NT2/D1 (cell line): ENCODE measurements at places on chromosomes 2 and 18.

GRCh38 chr2:199273042-199273511 lies 184.7 kb downstream of the SATB2 start:
- DNase-seq, result no peak

DNA sequence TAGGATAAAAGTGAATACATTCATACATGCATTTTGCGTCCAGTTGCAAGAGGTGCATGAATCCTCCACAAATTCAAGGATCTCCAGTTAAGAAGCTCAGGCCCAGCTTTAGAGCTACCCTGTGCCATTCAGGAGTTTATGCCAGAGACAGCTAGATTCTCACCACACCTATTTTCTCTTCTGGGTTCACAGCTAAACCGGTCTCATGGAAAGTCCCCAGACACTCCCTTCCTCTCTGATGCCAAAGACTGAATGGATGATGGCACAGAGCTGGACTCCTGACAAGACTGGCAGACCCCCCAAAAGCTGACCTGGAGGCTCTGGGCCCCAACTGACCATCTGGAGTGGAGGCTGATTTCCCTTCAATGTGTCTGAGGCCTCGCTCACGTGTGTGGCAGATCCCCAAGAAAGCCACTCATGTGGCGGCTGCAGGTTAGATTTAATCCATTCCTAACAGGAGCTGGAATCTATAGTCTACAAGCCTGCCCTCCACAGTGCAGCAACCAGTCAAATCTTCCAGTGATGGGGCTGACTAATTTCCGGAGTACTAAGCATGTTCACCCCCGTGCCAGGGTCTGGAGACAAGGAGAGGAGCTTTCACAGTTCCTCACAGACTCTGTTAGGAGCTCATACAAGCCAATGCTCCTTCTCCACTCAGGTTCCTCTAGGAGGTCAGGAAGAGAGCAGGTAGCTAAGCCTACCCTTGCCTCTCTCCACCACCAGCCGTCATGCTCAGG lies 257.1 kb downstream of the BCL11A start:
- no peak for DNase-seq

- DNase-seq, result no peak
Measured at GRCh38 chr2:143463719-143464118, 334.5 kb downstream of the ARHGAP15 start.

DNA sequence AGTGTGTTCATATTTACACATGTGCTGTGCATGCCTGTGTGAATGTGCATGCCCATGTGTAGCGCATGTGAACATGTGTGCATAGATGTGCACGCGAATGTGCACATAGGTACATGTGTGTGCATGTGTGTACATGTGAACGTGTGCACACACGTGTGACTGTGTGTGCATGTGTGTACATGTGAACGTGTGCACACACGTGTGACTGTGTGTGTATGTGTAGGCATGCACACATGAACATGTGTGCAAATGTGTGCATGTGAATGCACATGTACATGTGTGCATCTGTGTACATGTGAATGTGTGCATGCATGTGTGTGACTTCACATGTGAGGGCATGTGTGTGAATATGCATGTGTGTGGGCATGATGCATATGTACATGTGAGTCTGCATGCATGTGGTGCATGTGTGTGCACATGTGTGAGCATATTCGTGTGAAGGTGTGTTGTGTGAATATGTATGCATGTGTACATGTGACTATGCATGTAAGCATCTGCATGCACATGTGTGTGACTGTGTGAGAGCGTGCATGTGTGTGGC lies 122.4 kb downstream of the PTGR3 start:
- no peak for DNase-seq

DNA sequence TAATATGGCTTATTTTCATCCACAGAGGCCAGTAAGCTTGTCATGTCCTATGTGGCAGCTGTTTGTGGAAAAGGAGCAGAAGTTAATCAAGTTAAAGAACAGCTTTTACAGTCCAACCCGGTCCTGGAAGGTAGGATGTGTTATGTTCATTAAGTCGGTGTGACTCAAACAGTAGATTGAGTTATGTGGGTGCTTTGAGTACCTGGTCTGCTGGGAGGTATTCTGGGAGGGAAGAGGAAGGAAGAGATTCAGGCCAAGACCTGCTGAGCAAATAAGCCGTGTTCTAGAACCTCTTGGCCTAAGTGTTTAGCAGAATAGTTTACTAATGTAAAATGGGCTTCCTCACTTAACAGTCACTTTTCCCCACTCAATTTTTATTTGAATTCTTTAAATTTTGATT lies 96.2 kb downstream of the MYO1B start:
- DNase-seq, result no peak

- DNase-seq, result no peak
Measured at GRCh38 chr2:15331787-15332186, 229.3 kb downstream of the NBAS start.

- DNase-seq, result no peak
Measured at GRCh38 chr2:42060718-42061619, 13.1 kb downstream of the PKDCC start.

- DNase-seq, result no peak
Measured at GRCh38 chr2:19607400-19607799, 249.0 kb upstream of the OSR1 start.

DNA sequence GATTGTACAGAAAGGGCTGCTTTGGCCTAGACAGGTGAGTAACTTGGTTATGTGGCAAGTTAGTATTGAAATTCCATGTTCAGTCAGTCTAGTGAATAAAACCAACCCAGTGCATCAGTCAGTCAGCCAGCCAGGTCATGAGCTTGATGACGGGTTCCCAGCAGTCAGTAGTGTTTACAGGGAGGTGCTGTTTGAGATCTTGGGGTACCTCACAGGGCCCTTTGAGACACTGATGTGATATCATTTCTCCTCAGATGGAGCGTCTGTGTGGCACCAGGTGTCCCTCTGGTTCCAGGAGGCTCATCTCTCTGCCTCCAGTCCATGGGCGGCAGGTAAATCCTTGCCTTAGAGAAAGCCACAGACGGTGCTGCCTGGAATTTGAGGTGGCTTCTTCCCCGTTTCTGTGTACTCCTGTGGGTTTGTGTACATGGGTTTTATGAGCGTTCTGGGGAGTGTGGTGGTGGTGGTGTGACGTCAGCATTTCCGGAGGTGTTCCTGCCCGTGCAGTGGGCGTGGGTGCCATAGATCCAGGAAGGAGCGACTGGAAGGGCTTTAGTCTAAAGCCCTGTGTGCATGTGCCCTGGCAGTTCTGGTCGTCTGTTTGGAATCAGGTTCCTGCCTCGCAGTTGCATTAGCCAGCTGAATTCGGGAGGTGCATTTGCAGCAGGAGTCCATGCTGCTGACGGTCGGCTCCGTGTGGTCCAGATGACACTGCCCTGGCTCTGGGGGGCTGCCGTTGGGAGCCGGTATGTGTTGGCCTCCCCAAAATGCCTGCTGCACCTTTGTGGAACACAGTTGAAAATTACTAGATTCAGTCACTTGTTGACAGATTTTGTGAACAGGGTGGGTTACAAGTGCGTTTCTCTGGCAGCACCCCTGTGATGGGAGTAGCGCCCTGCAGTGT lies 2.1 kb downstream of the CTDP1 start:
- DNase-seq, result no peak

DNA sequence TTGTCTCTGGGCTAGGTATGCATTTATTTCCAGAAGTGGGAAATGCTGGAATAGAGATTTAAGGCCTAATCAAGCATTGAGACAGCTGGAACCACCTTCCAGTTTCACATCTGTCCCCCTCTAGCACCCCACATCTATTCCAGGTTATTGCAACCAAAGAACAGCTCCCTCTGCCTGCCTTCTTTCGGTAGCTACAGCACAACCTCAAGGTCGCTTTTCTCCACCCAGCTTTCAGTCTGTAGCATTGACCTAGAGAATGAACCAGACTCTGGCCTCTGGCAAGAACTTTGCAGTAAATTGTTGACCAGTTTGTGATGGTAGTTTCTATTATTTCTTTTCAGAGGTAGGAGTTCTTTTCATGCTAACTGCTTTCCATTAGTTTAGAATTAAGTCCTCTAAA lies 484.2 kb downstream of the DLGAP1 start:
- no peak for DNase-seq

DNA sequence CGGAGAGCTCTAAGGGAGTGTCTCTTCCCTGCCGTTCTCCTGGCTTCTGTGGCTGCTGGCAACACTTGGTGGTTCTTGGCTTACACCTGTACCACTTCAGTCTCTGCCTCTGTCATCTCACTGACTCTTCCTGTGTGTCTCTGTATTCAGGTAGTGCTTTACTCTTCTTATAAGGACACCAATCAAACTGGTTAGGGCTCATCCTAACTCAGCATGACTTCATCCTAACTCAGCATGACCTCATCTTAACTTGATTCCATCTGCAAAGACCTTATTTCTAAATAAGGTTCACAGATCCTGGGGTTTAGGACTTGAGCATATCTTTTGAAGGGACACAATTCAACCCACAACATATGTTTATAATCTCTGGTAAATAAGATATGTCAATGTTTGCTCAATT lies 51.6 kb upstream of the DSEL start:
- DNase-seq, result no peak

GRCh38 chr2:200223205-200223784 lies 83.2 kb upstream of the SPATS2L start:
- DNase-seq, result no peak

- no peak for DNase-seq
Measured at GRCh38 chr2:231190531-231191197, 7.8 kb upstream of the ARMC9 start.

DNA sequence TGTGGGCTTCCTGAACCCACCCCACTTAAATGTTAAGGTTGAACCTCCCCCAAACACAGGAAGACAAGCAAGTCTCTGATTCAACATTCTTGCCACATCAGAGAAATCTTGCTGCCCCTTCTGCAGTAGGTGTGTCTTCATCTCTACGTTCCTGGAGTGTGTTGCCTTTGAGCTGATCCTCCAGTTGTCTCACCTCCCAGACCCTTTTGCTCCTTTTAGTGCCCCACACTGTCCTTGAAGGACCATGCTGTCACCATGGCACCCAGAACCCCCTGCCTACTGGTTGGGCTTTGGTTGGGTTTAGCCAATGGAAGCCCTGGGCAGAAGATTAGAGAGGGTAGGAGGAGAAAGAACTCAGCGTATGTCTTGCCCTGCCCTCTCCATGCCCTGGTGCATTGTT lies 10.7 kb downstream of the CAB39 start:
- no peak for DNase-seq

- DNase-seq, result no peak
Measured at GRCh38 chr2:239264492-239264837, 136.4 kb downstream of the HDAC4 start.

DNA sequence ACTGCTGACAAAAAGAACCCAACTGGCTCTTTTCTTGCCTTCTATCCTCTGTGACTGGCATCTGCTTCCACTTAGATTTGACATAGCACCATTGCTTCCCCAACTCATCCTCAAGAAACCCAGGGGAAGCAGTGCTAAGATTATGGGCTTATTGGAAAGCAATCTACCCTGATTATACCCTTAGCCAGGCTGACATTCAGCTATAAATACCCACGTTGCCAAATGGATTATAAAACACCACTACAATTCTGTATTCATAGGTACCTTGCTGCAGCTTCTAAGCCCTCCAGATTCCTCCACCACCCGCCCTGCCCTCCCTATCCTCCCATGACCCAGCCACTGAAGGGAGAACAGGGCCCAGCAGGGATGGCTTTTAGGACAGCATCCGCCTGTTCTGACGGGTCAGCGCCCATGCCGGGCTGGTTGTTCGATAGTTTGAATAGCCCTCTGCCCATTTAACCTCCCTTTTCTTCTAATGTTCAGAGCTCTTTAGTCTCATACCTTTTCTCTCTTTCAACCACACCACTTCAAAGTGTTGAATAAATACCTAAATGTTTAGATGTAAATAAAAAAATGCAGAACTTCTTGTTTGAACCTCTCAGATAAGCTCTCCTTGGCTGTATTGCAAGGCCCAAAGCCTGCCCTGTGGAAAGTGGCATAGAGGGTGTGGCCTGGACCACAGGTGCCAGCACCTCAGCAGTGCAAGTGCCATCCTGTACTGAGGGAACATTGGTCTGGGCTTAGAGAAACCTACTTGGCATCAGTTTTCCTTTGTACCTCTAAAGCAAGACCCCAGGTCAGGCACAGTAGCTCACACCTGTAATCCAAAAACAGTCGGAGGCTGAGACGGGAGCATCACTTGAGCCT lies 86.6 kb upstream of the RGPD5 start:
- DNase-seq, result no peak

- DNase-seq, result no peak
Measured at GRCh38 chr2:234133004-234133403, 82.5 kb downstream of the SPP2 start.

GRCh38 chr2:32671885-32672533 lies 44.2 kb downstream of the TTC27 start:
- DNase-seq, result no peak

- no peak for DNase-seq
Measured at GRCh38 chr2:109529532-109530449, 84.0 kb downstream of the SEPTIN10 start.

DNA sequence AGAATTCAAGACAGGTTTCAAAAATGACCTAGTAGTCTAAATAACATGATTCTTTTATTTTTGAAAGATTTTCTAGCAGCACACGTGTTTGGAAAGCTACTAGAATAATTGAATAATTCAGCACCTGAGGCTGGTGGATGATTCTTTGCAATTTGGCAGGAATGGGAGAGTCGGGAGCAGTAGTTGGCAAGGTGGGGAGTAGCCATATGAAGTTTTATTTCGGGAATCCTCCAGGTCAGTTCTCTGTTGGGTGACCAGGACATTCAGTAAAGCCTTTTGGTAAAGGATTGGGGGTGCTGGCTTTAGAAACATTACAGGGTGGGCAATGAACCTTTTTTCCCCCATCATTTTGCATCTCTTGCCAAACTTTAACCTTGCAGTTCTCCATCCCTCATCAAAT lies 75.0 kb upstream of the LYPD6B start:
- DNase-seq, result no peak

DNA sequence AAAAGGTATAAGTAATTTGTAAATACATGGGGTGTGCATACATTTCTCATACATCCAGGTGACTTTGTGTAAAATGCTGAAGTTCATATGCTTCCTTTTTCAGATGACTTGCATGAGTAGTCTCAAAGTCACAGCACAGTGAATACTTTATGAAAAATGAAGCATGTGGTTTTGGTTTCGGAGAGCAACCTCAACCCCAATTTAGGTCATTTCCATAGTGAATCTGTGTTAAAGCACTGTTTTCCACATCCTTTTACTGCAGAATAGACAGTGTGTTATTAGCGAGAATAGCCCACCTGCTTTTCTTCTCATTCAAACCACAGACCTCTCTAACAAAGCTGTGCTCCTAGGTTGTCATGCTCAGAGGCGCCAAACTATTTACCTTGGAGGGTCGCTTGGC lies 204.4 kb upstream of the RASGRP3 start:
- no peak for DNase-seq

- no peak for DNase-seq
Measured at GRCh38 chr2:64737547-64737946, 83.8 kb upstream of the SERTAD2 start.

DNA sequence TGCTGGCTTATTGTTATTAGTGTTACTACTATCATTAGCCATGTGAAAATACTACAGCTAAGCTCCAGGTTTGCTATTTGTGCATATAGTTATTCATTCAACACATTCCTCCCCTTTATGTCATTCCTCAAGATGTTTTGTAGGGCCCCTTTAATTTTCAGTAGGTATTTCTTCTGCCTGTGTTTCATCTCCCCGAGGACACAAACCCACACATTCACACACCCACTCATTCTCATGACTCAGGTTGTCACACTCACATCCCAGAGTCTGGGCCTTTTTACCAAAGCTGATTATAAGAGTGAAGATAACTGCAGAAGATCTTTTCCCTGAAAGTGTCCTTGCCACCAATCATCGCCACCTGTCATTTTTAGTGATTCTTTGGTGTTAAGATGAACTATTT lies 68.6 kb upstream of the SPOPL start:
- no peak for DNase-seq

GRCh38 chr2:233354971-233355574 lies 779 bp downstream of the DGKD start:
- no peak for DNase-seq
